ENCODE measurements at places on chromosomes 12 and 14.

- DNase-seq, result no peak
Observed at GRCh38 chr12:67649261-67649569, 670 bp downstream of the DYRK2 start.

DNA sequence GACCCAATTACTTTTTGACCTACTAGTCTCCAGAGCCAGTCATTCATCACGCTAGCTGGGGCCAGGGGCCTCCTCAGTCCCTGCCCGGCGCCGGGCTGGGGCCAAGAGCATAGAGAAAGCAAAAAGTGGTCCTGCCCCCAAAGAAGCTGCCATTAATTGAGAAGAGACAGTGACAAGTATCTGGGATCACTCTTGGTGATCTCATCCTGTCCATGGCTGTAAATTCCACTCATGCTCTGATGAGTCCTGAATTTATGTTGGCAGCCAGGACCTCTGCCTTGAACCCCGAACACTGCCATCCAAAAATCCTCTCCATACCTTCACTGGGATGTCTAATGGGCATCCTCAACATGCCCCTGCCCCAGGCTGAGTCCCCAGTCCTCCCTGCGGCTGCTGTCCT is 34.4 kb upstream of the DLK1 start:
- DNase-seq, result no peak

GRCh38 chr14:100726550-100727085 is at the start of gene DLK1:
TSS of gene DLK1 (plus strand) at chr14:100726892. CDS start at chr14:100727069, 177 bp downstream.
- no peak for DNase-seq

DNA sequence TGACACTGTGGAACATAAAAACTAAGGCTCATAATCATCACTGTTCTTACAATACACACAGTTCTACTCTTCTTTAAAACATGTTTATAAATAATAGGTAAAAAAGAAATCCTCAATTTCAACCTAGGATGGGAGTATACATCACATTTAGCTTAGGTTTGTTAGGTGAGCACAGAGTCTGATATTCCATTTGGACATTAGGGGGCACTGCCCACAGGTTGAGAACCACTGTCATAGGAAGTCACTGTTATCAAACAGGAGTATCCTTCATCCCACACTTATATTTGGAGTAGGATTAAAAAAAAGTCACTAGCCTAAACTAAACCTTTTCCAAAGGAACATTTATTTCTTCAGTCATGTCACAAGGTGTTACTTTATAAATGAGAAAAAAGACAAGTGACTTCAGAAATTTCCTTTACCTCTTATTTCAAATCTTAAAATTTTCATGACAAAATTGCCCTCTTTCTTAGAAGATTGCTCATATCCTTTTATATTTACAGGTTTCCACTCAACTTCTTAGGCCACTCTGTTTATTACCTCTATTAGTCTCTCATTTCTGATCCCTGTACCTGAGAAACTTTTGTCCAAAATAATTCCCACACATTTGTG is 240.6 kb downstream of the CPNE8 start:
- no peak for DNase-seq

- DNase-seq, result no peak
Observed at GRCh38 chr14:89296281-89296745, 120.7 kb downstream of the FOXN3 start.

GRCh38 chr12:118034429-118035189 is 18.1 kb downstream of the RFC5 start:
- no peak for DNase-seq

Measured in NCI-H187 treated with DMSO at 0.1 percent for 48 hours (cell line).